Lung microvascular endothelial cell (primary cell): ENCODE measurements at places on chromosomes 5 and 9. TPM values are rescaled to one million over a fixed set of nuclear protein-coding genes. Genes with fewer than 3 reads are reported as not detected.
A peak's percentile ranks its signal among the peaks of the same experiment; 100 is the strongest.

- no peak for DNase-seq
Measured at GRCh38 chr9:101636247-101636646, 41.5 kb upstream of the PPP3R2 start.

GRCh38 chr5:169826618-169827017 is 153.7 kb downstream of the INSYN2B start:
- DNase-seq: no peak

- no peak for DNase-seq
Measured at GRCh38 chr9:27634879-27635278, 61.6 kb upstream of the C9orf72 start.

DNA sequence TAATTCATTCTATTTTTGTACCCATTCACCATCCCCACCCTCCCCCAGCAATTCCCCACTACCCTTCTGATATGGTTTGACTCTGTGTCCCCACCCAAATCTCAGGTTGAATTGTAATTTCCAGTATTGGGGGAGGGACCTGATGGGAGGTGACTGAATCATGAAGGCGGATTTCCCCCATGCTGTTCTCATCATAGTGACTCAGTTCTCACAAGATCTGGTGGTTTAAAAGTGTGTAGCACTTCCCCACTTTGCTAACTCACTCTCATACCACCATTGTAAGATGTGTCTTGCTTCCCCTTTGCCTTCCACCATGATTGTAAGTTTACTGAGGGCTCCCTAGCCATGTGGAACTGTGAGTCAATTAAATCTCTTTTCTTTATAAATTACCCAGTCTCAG is 25.9 kb upstream of the TESK1 start:
- no peak for DNase-seq

DNA sequence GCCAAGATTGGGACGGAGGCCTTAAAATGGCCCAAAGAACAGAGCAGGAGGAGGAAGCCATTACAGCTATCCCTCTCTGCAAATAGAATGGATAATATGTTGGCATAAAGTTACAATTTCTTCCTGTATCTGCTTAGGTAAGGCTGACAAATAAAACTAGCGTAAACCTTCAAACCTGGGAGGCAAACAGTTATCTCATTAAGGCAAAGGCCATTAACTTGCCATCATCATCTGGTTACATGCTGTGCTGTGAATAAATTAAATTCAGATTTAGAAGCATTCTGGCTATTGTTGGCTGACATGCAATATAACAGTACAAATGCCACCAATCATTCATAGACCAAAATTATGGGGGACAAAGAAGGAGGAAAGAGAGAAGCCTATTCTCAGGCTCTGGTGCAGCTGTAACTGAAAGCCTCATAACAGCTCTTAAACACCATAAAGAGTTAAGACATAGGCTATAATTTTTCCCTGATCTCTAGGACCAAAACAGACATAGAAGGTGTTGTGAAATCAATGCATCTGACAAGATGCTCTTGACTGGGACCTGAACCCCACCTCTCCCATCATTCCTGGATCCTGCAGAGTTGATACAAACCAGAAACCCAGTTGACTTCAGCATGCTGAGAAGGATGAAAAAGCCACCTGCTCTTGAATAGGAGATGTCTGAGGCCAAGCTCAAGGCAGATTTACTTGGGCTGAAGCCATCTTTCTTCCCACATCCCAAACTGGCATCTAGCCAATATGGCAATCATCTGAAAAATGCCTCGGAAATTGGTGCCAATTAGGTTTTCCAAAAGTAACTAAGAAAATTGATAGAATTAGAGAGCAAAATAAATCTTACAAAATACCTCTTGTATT is 62.5 kb downstream of the PLCXD3 start:
- no peak for DNase-seq

DNA sequence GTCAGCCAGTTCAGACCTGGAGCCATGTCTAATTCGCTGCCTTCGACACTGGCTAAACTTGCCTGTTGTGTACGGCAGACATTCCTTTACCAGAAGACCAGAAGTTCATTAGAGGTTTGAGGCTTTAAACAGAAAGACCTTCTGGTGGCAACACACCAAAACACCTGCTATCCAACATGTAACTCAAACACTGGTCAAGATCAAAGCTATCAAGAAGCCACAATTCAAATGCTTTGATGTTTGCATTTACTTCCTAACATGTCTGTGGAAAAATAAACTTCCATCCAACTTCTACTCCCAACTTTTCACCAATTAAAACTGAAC is 91.0 kb upstream of the RETREG1 start:
- DNase-seq: no peak

DNA sequence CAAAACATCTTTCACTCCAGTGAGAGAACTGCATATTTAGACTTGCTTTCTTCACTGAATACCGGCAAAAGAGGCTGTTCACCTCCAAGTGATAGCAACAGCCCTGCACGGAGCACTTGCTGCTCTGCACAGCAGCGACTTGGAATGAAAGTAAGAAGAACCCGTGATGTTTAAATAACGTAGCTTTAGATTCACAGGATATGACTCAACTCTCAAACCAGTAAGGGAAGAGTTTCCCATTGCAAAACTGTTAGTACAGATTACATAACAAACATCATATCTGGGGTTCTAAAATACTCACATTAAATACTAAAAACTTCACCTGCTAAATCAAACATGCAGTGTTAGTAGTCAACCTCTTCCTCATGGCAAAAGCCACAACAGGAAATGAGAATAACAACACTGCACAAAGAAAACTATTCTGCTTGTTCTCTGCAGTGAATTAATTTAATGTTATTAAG is 203.4 kb downstream of the MCTP1 start:
- peak; percentile 51 for DNase-seq

DNA sequence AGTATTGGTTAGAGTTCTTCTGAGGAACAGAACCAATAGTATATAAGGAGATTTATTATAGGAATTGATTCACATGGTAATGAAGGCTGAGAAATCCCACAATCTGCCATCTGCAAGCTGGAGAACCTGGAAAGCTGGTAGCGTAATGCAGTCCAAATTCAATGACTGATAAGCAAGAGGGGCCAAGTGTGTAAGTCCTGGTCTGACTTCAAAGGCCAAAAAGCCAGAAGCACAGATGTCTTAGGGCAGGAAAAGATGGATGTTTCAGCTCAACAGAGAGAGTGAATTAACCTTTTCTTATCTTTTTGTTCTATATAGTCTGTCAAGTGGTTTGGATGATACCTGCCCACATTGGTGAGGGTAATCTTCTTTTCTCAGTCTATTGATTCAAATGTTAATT is 146.4 kb downstream of the FGF10 start:
- no peak for DNase-seq

Gene PRDM9
- not detected in 2 replicates for total RNA-seq

Gene TEX48
- not detected in 2 replicates for total RNA-seq

Gene GLDC
- 1.8 and 3.5 TPM in 2 replicates for total RNA-seq

Gene EPB41L4B
- total RNA-seq: 0.20 and 0.44 TPM in 2 replicates

Gene BAAT
- not detected in 2 replicates for total RNA-seq

Gene ACER2
- total RNA-seq: 6.1 and 6.2 TPM in 2 replicates

Gene DNM1
- 0.40 and 0.44 TPM in 2 replicates for total RNA-seq

Gene TMC1
- total RNA-seq: 0.20 and 0.22 TPM in 2 replicates
